CD8-positive, alpha-beta memory T cell (primary cell): ENCODE measurements at places on chromosomes 3 and 15. TPM values are rescaled to one million over a fixed set of nuclear protein-coding genes. Genes with fewer than 3 reads are reported as not detected.

- H3K27ac ChIP-seq, result no peak overlapping the region
- no peak for DNase-seq
- no peaks in the 10 kb centered on the region for H3K27me3 ChIP-seq
- H3K36me3 ChIP-seq, result no peaks in the 10 kb centered on the region
Observed at GRCh38 chr15:55990516-55990915, 2.9 kb downstream of the NEDD4 start.

- no peaks in the 10 kb centered on the region for H3K27me3 ChIP-seq
- H3K36me3 ChIP-seq, result no peaks in the 10 kb centered on the region
- H3K27ac ChIP-seq, result no peak overlapping the region
- peaks cover 21% of the 10 kb centered on the region for H3K4me1 ChIP-seq
- DNase-seq, result no peak
Observed at GRCh38 chr3:141455603-141456300, 31.1 kb upstream of the RASA2 start.

- no peak overlapping the region for H3K4me3 ChIP-seq
- H3K36me3 ChIP-seq, result no peaks in the 10 kb centered on the region
- DNase-seq, result no peak
- no peaks in the 10 kb centered on the region for H3K4me1 ChIP-seq
- no peak overlapping the region for H3K27ac ChIP-seq
Observed at GRCh38 chr3:123082370-123083065, 15.7 kb downstream of the PDIA5 start.

GRCh38 chr15:39242345-39242744 is 338.5 kb upstream of the THBS1 start:
- H3K4me1 ChIP-seq, result no peaks in the 10 kb centered on the region
- no peak overlapping the region for H3K4me3 ChIP-seq

DNA sequence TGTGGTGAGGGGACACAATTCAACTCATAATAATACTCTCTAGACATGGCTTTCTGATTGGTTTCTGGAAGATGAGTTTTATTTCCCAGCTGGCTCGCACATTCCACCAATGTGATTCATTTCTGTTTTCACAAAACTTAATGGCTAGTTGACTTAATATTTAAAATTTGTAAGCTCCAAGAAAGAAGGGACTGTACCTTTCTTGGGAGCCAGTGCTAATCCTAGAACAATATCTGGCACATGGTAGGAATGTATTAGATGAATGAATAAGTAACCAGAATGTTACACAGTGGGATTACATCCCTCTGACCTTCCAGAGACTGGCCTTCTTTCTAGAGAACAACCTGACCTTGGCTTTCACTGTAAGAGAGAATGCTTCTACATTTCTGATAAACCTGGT is 262.8 kb downstream of the RORA start:
- H3K27ac ChIP-seq, result no peak overlapping the region
- no peak for DNase-seq
- no peak overlapping the region for H3K4me3 ChIP-seq
- no peaks in the 10 kb centered on the region for H3K36me3 ChIP-seq

- H3K27me3 ChIP-seq, result peaks cover 11% of the 10 kb centered on the region
- H3K27ac ChIP-seq, result no peak overlapping the region
- no peak for DNase-seq
- no peaks in the 10 kb centered on the region for H3K36me3 ChIP-seq
- no peak overlapping the region for H3K4me3 ChIP-seq
Observed at GRCh38 chr15:71117714-71118305, 2.5 kb downstream of the THSD4 start.

- H3K27me3 ChIP-seq, result no peaks in the 10 kb centered on the region
- DNase-seq, result no peak
- no peaks in the 10 kb centered on the region for H3K36me3 ChIP-seq
Observed at GRCh38 chr3:18426597-18427193, 1.6 kb upstream of the SATB1 start.

GRCh38 chr15:74201710-74202420 is 722 bp downstream of the STRA6 start:
- H3K4me1 ChIP-seq, result no peaks in the 10 kb centered on the region
- no peak overlapping the region for H3K4me3 ChIP-seq
- no peaks in the 10 kb centered on the region for H3K36me3 ChIP-seq
- H3K27me3 ChIP-seq, result no peaks in the 10 kb centered on the region

GRCh38 chr3:150149651-150150051 is 179.0 kb upstream of the PFN2 start:
- no peaks in the 10 kb centered on the region for H3K27me3 ChIP-seq
- DNase-seq, result no peak
- H3K36me3 ChIP-seq, result no peaks in the 10 kb centered on the region
- H3K4me1 ChIP-seq, result no peaks in the 10 kb centered on the region

DNA sequence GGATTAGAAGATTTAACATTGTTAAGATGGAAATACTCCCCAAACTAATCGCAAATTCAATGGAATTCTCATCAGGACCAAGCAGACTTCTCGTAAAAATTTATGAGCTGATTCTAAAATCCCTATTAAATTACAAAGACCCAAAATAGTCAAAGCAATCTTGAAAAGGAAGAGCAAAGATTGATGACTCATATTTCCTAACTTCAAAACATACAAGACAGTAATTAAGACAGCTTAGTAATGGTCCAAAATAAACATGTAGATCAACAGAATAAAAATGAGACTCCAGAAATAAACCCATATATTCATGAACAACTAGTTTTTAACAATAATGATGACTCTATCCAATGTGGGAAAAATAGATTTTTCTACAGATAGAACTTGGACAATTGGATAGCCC is 148.7 kb downstream of the SI start:
- H3K36me3 ChIP-seq, result no peaks in the 10 kb centered on the region
- no peak overlapping the region for H3K4me3 ChIP-seq
- H3K27ac ChIP-seq, result no peak overlapping the region
- no peaks in the 10 kb centered on the region for H3K4me1 ChIP-seq
- no peak for DNase-seq

- H3K27me3 ChIP-seq, result no peaks in the 10 kb centered on the region
- no peak overlapping the region for H3K27ac ChIP-seq
- H3K4me1 ChIP-seq, result no peaks in the 10 kb centered on the region
- no peaks in the 10 kb centered on the region for H3K36me3 ChIP-seq
- DNase-seq, result no peak
- no peak overlapping the region for H3K4me3 ChIP-seq
Observed at GRCh38 chr3:58681863-58682262, 15.3 kb upstream of the FAM3D start.

- no peaks in the 10 kb centered on the region for H3K27me3 ChIP-seq
- H3K4me3 ChIP-seq, result no peak overlapping the region
- H3K27ac ChIP-seq, result no peak overlapping the region
Observed at GRCh38 chr3:151550025-151550618, 89.3 kb upstream of the IGSF10 start.

DNA sequence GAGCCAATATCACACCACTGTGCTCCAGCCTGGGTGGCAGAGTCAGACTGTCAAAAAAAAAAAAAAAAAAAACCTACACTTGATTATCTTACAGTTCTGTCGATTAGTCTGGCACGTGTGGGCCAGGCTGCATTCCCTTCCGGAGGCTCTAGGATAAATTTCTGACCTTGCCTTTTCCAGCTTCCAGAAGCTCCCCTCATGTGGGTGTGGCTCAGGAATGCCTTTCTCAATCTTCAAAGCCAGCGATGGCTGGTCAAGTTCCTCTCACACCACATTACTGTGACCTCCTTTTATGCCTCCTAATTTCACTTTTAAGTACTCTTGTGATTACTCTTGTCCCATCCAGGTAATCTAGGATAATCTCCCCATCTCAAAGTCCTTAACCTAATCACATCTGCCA is 58.2 kb upstream of the DUT start:
- H3K4me3 ChIP-seq, result no peak overlapping the region
- DNase-seq, result no peak
- H3K27me3 ChIP-seq, result no peaks in the 10 kb centered on the region
- no peaks in the 10 kb centered on the region for H3K36me3 ChIP-seq

- H3K27ac ChIP-seq, result no peak overlapping the region
- H3K4me1 ChIP-seq, result peaks cover 5% of the 10 kb centered on the region
- no peak overlapping the region for H3K4me3 ChIP-seq
- H3K27me3 ChIP-seq, result no peaks in the 10 kb centered on the region
- no peak for DNase-seq
Observed at GRCh38 chr3:16546186-16547010, 32.9 kb upstream of the RFTN1 start.

- H3K27ac ChIP-seq, result no peak overlapping the region
- H3K4me1 ChIP-seq, result no peaks in the 10 kb centered on the region
- no peak overlapping the region for H3K4me3 ChIP-seq
- no peaks in the 10 kb centered on the region for H3K36me3 ChIP-seq
- DNase-seq, result no peak
Observed at GRCh38 chr15:100101426-100102089, 240.2 kb downstream of the ADAMTS17 start.

DNA sequence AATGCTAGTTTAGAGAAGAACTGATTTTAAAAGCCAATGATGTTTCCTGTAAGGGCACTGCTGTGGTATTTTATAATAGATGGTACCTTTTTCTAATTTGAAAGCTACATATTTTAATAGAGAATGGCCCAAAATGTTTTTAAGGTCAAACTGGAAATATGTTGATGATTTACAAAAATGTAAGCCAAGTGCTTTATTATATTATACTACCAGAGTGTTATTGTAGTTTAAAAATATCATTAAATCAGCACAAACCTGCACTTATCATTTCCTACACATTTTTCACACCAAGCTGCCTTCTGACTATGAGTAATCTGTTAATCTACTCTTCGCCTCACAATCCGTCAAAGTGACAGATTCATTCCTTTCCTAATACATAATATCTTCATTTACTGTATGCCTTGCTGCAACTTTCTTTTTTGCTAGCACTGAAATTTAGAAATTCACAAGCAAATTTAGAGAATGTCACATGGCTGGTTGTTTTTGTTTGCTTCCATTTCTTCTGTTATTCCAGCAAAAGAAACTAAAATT is 126.4 kb upstream of the FAM3D start:
- H3K36me3 ChIP-seq, result no peaks in the 10 kb centered on the region
- DNase-seq, result no peak
- no peak overlapping the region for H3K27ac ChIP-seq
- no peaks in the 10 kb centered on the region for H3K27me3 ChIP-seq
- no peak overlapping the region for H3K4me3 ChIP-seq

- H3K36me3 ChIP-seq, result no peaks in the 10 kb centered on the region
- H3K27me3 ChIP-seq, result no peaks in the 10 kb centered on the region
Observed at GRCh38 chr15:36784098-36784670, 204.8 kb downstream of the CDIN1 start.

DNA sequence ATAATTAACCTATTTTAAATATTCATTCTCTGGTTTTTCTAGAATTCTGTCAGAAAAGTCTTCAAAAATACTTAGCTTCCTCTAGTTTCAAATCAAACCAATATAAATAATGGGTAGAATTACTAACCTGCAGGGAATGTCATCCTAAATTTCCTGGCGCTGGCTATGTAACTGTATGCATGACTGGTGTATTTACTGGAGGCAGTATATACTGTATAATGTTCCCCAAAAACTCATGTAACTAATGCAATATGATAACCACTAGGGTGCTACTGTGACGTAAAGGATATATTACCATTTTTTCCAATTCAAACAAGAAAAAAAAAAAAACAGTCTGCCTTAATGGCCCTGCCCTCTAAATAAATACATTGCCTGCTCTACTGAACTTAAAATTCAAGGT is 407.5 kb downstream of the MECOM start:
- no peaks in the 10 kb centered on the region for H3K4me1 ChIP-seq
- no peaks in the 10 kb centered on the region for H3K36me3 ChIP-seq
- no peaks in the 10 kb centered on the region for H3K27me3 ChIP-seq
- no peak for DNase-seq
- no peak overlapping the region for H3K4me3 ChIP-seq
- no peak overlapping the region for H3K27ac ChIP-seq

GRCh38 chr3:129260606-129261005 is 11.2 kb downstream of the COPG1 start:
- no peaks in the 10 kb centered on the region for H3K4me1 ChIP-seq
- peaks cover 77% of the 10 kb centered on the region for H3K36me3 ChIP-seq
- no peak overlapping the region for H3K27ac ChIP-seq
- no peak for DNase-seq
- no peak overlapping the region for H3K4me3 ChIP-seq

GRCh38 chr3:68771681-68772080 is 160.7 kb downstream of the TAFA4 start:
- no peaks in the 10 kb centered on the region for H3K4me1 ChIP-seq
- no peak for DNase-seq
- H3K27me3 ChIP-seq, result no peaks in the 10 kb centered on the region
- no peak overlapping the region for H3K4me3 ChIP-seq
- no peaks in the 10 kb centered on the region for H3K36me3 ChIP-seq

DNA sequence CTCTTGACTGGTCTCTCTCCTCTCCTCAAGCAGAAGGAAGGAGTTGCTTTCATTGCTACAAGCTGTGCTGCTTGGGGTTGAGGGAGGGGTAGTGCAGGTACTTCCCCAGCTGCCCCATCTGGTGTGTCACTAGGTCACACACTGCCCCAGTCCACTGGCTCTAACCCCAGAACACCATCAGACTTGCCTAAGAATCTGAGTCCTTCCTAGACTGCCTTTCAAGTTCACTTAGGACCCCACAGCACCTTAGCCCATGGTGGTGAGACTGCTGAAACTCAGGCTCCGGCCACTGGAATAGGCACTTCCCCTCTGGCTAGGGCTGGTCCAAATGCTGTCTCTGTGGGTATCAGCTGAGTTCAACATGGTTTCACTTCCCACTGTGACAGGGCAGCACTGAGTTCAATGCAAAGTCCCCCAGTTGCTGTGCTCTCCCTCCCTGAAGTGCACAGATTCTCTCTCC is 279.7 kb upstream of the GOLGA6L4 start:
- H3K27me3 ChIP-seq, result no peaks in the 10 kb centered on the region
- H3K27ac ChIP-seq, result no peak overlapping the region
- no peaks in the 10 kb centered on the region for H3K4me1 ChIP-seq
- no peak for DNase-seq
- no peaks in the 10 kb centered on the region for H3K36me3 ChIP-seq

GRCh38 chr3:102979682-102980354 is 545.0 kb downstream of the ZPLD1 start:
- no peaks in the 10 kb centered on the region for H3K36me3 ChIP-seq
- no peak overlapping the region for H3K27ac ChIP-seq
- no peak for DNase-seq
- H3K4me3 ChIP-seq, result no peak overlapping the region
- H3K27me3 ChIP-seq, result no peaks in the 10 kb centered on the region

- peak; percentile 57 for DNase-seq
- H3K36me3 ChIP-seq, result peaks cover 4% of the 10 kb centered on the region
- H3K27ac ChIP-seq, result peak overlapping the region; percentile 78
- no peaks in the 10 kb centered on the region for H3K27me3 ChIP-seq
Observed at GRCh38 chr3:12993517-12994356, 79.5 kb downstream of the IQSEC1 start.

GRCh38 chr3:52350981-52351761 is 35.1 kb downstream of the DNAH1 start:
- H3K4me3 ChIP-seq, result no peak overlapping the region
- H3K27me3 ChIP-seq, result no peaks in the 10 kb centered on the region
- no peak overlapping the region for H3K27ac ChIP-seq
- no peaks in the 10 kb centered on the region for H3K36me3 ChIP-seq
- no peak for DNase-seq
- H3K4me1 ChIP-seq, result no peaks in the 10 kb centered on the region

SLCO2A1 gene
- not detected for total RNA-seq

AHSG gene
- total RNA-seq, result not detected

GNAT1 gene
- total RNA-seq, result not detected

WNT7A gene
- total RNA-seq, result 0.38 TPM

FEZF2 gene
- total RNA-seq, result not detected

XCR1 gene
- total RNA-seq, result not detected

DAZL gene
- 0.18 TPM for total RNA-seq

TMEM212 gene
- total RNA-seq, result not detected

CADM2 gene
- total RNA-seq, result 0.27 TPM

CHRNA7 gene
- total RNA-seq, result not detected

NOX5 gene
- total RNA-seq, result not detected

ST6GAL1 gene
- 96.8 TPM for total RNA-seq

HHATL gene
- not detected for total RNA-seq
